Stimulated activated CD4-positive, alpha-beta T cell treated with anti-CD3 and anti-CD28 coated beads, TNF-alpha, amount 100 ng/mL, for 1 hour (primary cell): ENCODE measurements at places on chromosomes 2 and 18.

DNA sequence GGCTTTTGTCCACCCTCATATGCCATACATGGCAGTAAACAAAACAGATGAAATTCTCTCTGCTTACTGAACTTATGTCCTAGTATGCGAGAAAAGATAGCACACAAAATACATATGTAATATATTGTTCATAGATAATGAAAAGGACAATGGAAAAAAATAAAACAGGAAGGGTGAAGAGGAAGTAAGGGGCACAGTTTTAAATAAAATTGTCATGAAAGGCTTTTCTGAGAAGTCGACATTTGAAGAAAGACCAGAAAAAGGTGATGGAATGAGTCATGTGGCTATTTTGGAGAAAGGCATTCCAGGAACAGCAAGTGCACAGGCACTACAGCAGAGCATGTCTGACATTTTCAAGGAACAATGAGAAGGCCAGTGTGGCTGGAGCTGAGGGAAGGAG lies 56.4 kb downstream of the KCNH7 start:
- DNase-seq, result no peak

DNA sequence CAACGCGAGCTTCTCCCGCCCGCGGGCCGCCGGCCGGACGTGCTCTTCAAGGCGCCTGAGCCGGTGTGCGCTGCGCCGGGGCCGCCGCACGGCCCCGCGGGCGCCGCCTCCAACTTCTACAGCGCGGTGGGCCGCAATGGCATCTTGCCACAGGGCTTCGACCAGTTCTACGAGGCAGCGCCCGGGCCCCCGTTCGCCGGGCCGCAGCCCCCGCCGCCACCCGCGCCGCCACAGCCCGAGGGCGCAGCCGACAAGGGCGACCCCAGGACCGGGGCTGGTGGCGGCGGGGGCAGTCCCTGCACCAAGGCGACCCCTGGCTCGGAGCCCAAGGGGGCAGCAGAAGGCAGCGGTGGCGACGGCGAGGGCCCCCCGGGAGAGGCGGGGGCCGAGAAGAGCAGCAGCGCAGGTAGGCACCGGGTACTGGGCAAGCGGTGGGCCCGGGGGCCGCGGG lies 676 bp downstream of the HOXD11 start:
- DNase-seq, result no peak

GRCh38 chr2:174836377-174836994 lies 72.2 kb upstream of the CHRNA1 start:
- DNase-seq, result no peak

DNA sequence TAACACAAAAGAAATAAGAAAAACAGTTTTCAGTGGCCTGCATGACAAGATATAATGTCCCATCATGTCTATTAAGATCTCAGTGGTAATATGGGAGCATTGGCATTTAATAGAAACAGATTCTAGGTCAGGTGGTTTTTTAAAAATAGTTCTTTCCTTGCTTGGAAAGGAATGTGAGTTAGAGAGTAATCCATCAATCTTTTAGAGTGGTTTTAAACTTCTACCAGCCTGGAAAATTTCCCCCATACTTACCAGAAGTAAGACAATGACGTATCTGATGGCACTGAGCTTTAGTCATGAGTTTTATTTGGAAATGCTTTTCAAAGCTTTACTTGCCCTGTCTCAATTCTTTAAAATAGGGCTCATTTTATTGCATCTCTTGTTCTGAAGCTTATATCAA lies 441.7 kb upstream of the SMIM21 start:
- DNase-seq, result no peak

DNA sequence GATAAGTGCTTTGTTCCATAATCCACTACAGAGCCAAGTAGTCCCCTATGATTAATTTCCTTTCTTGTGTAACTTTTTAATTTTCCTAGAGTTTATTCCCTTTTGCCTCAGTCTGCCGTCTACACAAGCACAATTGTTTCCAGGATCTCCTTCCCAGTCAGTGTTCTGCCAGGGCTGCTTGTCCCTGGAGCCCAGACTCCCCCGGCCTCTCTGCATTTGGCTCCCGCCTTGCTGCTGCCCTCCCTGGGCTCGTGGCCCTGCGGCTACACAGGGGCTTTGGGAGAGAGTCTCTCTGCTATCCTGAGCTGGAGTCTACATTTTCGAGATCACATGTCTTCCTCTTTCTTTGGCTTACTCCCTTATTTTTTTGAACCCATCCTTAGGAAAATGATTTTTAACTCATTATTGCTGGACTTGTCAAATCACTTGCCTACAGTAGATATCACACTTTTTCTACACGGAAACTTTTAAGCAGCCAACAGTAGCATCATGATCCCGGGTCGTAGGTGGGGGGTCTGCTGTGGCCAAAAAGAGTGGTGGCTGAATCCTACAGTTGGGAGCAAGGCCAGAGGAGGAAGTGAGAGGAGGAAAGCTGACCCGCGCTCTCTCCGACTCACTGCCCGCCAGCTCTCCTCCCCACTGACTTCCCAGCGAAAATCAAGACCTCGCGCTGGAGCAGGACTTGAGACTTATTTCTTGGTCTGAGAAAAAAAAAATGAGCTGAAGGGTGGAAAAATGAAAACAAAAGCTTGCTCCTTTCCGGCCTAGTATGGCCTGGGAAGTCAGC lies 9.4 kb downstream of the FBLN7 start:
- no peak for DNase-seq
